ENCODE measurements at places on chromosomes 1 and 21.
A peak's percentile ranks its signal among the peaks of the same experiment; 100 is the strongest.

DNA sequence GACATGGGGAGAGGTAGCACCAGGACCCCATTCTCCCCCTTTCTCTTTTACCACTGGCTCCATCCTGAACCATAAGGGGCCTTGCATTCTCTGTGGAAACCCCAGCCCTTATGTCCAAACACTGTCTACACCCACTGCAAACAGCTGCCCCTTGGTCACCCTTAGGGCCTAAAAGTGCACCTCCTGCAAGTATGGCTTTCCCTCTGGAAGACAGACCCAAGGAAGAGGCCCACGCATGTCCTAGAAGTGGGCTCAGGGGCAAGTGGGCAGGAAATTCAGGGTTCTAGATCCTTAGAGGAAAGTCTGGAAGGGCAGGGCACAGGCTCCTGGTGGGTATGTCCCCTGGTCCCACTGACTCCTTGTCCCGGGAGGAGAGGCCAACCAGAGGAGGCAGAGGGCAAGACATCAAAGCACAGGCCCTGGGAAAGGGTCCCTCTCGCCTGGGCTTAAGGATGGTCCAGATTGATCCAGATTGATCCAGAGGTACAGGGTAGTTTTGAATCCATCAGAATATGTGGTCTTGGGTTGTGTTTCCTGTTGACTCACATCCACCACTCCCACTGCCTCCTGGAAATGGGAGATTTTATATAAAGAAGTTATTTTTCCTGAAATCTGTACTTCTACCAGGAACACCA is 150.9 kb downstream of the GRIK3 start:
- no peak for DNase-seq

DNA sequence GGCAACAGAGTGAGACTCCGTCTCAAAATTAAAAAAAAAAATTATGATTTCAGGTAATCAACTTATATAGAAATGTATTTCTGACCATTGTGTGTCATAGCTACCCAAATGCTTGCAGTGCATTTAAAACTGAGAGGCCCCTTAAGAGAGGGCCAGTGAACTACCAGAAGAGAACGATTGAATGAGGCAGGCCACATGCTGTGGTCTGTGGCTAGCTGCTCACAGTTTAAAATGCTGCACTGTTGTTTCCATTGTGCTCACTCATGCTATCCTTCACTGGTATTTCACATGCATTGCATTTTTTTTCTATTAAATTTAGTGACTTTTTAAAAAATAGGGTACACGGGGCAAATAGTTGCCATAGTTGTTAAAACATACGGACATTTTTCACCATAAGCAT is 26.0 kb downstream of the CHML start:
- no peak for DNase-seq

DNA sequence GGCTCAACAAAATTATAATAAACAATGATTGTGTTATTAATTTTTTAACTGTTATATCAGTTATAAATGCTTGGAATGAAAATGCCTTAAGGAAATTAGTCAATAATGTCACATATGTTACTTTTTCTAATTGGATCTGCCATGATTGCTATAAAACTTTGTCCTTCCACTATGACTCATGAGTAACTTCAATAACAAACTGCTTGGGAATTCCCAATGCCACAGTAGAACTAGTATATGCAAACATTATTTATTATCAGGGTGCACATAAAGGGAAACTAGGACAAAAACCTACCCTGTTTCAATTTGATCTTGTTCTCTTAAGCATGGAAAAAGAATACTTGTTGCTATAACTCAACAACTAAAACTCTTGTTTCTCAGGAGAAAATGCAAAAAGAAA is 59.1 kb upstream of the PDC start:
- DNase-seq: no peak

DNA sequence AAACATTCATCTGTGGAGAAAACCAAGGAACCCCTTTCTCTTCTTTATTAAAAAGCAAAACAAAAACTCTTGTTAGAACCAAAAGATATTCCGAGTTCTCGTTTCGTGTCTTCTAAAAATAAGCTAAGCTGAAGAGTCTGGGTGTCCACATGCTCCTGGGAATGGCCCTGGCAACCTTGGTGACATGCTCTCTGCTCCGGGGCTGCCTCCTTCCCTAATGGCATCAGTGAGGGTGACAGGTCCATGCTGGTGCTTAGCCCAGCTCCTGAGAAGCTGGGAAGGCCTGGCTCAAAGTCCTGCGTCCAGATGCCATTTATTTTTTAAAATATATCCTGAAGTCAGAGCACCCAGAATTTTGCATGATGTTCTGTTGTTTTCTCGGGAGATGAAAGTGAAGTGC is 24.6 kb upstream of the TRAPPC10 start:
- no peak for DNase-seq

GRCh38 chr1:39127513-39127912 is 77.0 kb upstream of the MACF1 start:
- no peak for DNase-seq

DNA sequence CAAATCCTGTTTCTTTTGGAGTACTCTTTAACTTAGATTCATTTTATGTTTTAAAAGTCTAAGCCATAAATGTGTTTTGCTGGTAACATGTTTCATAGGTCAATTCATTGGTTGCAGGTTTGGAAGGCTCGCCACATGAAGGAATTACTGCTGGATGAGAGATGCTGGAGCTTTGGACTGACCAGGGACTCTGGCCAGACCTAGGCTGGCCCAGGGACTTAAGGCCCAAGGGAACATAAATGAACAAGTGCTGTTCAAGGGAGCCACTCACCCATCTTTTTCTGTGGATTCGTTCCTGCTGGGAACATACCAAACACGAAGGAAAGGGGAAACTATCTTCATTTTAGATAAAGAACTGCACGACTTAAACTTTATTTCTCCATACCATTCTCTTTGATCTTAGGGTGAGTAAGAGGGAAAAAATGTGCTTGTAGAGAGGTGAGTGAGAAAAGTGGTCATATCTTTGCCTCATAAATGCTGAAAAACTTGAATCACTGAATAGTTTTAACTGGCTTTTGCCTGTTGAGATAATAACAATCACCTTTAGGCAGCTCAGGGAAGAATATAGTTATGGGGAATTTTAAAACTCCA is 15.3 kb upstream of the SHCBP1L start:
- no peak for DNase-seq

DNA sequence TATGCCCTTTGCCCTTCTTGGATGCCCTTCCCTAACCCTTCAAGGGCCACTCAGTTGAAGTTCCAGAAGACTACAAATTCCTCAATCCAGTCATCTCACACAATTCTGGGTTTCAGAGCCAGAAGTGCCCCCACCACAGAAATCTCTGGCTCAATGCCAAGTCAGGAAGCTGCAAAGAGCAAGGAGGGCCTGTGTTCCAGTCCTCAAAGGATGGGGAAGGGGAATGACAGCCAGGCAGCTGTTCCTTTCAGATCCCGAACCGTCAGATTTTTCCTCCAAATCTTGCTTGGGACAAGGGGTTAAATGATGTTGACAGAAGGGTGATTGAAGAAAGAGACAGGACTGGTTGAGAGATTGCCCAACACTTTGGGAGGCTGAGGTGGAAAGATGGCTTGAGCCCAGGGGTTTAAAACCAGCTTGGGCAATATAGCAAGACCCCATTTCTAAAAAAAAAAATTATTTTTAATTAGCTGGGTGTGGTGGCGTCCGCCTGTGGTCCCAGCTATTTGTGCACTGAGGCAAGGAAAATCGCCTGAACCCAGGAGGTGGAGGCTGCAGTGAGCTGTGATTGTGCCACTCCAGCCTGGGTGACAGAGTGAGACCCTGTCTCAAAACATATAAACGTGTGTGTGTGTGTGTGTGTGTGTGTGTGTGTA is 716 bp upstream of the HPDL start:
- no peak for DNase-seq

- DNase-seq: no peak
Measured at GRCh38 chr1:110565565-110565964, 40.6 kb downstream of the KCNA2 start.

DNA sequence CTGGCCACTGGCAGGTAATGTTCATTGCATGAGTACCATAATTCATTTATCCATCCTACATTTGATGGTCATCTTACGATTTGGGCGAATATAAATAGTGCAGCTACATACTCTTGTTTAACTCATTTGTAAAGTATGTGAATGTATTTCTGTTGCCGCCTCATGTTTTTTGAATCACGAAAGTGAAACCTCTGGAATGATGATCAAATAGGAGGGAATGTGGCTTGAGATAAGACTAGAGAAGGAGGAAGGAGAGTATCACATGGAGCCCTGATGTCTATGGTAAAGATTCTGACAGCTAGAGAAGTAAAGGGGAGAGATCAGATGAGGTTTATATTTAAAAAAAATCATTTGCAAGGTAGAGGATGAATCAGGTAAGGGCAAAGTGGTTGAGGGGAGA is 8.0 kb downstream of the MRPS14 start:
- DNase-seq: no peak

DNA sequence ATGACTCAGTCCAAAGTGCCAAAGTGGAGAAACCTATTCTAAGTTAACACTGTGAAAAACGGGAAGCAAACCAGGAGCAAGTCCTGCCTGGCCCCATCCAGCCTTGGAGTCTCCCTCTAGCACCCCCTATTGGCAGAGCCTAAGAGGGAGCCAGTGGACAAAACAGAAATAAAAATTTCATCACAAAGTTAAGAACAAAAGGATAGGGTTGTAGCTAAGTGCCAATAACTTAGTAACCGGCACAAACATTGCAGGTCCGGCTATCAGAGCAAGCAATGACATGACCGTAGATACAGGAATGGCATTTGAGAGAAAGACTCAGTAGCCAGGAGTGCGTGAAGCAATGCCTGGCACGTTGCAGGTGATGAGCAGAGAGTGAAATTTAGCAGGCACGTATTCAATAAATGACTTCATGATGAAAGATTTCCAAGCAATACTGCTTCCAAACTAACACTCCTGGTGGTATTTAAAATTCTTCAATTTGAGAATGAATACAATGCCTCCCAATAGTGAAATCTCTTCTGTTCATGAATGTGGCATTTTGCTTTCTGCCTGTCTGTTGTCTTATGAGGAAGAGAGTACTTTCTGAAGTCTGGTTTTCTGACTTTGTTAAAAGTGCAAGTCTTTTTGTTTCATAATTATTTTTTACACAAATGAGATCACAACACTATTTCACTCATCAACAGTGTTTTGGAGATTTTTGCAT is 391.0 kb downstream of the OMA1 start:
- DNase-seq: peak; percentile 15

DNA sequence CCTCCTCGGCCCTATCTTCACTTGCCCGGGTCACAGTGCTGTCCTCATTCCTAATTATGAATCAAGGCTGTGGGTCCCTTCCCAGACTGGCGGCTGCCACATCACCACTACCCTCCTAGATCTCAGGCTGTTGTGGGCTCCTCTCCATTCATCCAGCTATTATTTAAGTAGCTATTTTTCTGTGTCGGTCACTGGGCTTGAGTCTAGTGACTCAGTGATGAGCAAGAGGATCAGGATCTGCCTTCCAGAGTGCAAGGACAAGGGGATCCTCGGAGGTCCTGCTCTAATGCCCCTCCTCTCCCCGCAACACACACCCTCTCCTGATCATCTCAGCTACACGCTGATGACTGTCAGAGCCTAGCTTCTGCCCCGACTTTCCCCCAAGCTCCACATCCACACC is 34.1 kb downstream of the CDCP2 start:
- no peak for DNase-seq

DNA sequence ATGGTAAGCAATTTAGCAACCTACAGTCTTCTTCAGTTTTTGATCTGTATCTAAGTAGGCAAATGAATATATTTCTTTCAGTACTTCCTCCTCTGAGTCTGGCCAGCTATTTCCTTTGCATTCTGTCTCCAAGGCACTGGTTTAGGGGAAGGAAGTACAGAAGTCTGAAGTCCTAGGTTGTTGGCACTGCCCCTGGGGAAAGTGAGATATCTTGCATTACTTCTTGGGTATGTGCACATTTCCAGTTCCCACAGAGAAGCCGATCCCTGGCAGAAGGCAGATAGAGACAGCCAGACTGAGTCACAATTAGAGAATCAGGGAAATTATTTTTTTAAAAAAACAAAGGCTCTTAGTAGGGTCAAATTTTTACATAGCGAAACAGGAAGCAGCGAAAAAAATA is 98.8 kb downstream of the RASAL2 start:
- DNase-seq: peak; percentile 77

Data from LNCaP clone FGC (cell line).